ENCODE measurements at places on chromosomes 7 and 10.

GRCh38 chr10:75720157-75720556 lies 288.7 kb downstream of the LRMDA start:
- DNase-seq: no peak

- DNase-seq: no peak
Measured at GRCh38 chr7:52726986-52727385, 308.4 kb upstream of the POM121L12 start.

DNA sequence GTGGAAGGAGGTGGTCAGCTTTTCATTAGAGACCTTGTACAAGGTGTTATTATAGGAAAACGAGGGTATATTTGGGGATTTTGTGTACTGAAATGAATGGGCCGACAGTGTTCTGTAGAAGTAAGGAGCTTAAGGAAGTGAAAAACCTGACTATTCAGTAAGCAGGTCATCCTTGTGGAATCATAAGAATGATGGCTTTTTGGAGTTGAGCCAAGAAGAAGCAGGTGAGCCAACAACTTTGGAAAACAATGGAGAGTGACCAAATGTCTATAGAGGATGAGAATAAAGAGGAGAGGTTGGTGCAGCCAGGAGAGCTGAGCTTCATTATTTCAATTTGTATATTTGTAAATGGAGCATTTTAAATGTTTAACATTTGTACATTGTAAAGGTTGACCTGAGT lies 595.7 kb downstream of the CCSER2 start:
- no peak for DNase-seq

GRCh38 chr10:102009801-102010425 lies 46.1 kb downstream of the ARMH3 start:
- DNase-seq: no peak

GRCh38 chr7:41247143-41247865 lies 455.6 kb downstream of the INHBA start:
- DNase-seq: no peak

DNA sequence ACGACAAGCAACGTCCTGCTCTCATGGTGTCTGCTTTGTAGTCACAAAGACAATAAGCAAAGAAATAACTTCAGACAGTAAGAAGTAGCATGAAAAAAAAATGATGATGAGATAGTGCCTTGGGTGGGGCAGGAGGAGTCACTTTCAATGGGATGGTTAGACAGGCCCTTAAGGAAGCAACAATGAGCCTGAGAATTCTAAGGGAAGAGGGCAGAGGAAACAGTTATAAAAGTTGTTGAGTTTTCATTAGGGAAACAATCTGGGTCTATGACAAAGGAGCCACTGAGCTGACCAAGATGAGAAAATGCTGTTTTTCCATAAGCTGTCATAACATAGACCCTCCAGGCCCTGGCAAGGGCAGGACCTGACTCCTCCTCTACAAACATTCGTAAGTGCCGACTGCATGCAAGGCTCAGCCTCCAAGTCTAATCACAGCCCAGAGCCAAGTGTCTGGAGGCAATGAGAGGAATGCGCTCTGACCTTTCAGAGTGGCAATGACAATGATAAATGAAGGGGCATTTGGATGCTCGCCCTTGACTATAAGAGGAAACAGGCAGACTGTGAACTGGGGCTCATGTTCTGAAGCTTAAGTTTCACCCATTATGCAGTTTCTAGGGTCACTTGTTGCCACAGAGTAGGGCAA lies 43.7 kb downstream of the PPP1R3C start:
- DNase-seq: no peak

DNA sequence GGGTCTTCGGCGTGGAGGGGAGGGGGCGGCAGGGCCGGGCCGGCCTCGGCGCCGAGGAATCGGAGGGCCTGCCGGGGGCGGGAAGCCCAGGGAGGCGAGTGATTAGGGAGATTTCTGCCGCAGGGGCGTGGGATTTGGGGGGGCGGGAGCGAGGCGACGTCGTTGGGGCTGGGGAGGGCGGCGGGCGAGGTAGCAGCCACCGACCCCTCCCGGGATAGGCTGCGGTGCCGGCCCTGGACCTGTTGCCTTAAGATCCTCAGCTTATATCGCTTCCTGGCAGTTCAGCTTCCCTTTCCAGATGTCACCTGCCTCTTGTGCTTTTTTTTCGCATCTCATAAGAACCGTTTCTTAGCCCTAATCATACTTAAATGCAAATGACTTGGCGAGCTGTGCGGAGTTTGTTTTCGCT lies 655 bp downstream of the LMTK2 start:
- DNase-seq: no peak

DNA sequence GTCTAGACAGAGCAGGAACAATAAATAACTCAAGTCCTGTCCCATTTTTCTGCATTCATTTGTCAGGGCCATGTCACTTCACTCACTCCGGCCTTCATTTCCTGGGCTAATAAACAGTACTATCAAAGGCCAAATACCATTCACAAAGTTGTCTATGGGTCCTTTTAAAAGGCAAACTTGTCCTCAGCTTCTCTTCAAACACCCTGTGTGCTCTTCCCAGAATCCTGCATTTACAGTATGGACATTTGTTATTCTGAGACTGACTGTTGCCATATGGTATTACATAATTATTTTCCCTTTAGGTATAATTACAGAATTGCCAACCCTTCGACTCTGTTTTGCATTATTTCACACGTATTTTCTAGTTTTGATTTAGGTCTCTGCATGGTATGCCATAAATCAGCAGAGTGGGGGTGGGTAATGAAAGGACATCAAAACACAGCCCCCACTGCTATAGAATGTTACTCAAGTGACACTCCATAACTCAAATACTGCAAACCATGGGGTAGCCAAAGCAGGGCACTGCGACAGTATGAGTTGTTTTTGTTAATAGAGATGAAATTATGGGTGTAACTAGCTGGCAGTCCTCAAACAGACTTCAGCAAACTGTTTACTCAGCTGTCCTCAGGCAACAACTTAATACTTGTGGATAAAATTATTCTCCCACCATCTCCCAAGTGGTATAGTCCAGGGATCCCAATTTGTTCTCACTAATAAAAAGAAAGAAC lies 183.7 kb downstream of the TRIL start:
- DNase-seq: no peak

- DNase-seq: no peak
Measured at GRCh38 chr7:1725766-1726630, 55.9 kb downstream of the ELFN1 start.

DNA sequence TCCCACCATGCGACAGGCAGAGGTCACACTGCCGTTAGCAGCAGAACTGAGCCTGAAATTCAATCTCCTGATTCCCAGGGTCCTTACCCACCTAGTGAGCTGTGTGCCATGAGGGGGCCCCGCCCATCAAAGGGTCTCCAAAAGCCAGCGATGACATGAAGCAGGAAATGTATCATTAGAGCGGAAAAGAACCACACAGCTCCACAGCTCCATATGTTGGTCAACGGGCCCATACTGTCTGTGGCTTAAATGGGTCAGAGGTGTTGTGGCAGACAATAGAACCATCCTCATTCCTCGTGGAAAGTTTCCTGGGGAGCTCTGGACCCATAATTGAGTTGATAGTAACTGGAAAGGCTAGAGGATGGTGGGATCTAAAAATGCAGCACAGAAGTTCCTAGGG lies 68.1 kb upstream of the PODXL start:
- DNase-seq: no peak

- no peak for DNase-seq
Measured at GRCh38 chr10:106401161-106401560, 763.3 kb downstream of the SORCS1 start.

- no peak for DNase-seq
Measured at GRCh38 chr10:97714401-97715258, 1.1 kb downstream of the MARVELD1 start.

DNA sequence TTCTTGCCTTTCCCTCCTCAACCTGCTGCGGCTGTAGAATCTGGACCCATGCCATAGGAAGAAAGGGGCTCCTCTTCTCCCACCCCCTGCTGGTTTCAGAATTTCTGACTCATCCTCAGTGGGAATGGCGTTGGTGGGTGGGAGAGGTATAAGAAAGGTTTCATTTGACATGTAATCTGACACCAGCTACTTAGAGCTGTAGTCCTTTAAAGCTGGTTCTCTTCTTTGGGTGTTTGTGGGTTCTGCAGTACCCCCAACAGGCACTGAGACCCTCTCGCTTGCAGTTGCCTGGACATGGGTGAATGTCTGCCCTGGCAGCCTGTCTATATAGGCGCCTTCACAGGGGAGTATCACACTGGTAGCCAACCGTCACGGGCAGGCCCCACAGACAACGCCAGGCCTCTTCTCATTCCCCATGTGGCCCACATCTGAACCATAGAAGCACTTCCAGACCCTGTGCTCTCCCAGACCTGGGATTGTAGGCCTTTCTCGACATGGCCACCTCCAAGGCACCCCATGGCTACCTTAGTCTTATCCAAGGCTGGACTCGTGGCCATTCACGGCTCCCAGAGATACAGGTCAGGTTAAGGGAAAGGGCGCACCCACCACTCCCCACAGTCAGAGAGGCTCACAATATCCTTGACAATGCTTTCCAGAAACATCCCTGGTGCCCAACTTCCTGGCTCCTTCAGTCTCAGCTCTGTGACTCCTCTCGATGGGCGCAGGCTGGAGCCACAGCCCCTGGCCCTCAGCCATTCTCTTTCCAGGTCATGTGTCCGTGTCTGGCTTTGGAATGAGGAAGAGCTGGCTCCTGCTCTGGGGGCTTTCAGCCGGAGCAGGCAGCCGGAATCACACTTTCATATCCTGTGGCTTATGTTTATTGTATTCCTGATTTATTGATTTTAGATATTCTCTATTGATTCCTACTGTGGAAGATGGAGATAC lies 17.5 kb downstream of the ZNF862 start:
- DNase-seq: no peak

GRCh38 chr10:119477444-119477843 lies 65.1 kb downstream of the RGS10 start:
- DNase-seq: no peak

- no peak for DNase-seq
Measured at GRCh38 chr10:104057717-104058116, 28.0 kb downstream of the COL17A1 start.

DNA sequence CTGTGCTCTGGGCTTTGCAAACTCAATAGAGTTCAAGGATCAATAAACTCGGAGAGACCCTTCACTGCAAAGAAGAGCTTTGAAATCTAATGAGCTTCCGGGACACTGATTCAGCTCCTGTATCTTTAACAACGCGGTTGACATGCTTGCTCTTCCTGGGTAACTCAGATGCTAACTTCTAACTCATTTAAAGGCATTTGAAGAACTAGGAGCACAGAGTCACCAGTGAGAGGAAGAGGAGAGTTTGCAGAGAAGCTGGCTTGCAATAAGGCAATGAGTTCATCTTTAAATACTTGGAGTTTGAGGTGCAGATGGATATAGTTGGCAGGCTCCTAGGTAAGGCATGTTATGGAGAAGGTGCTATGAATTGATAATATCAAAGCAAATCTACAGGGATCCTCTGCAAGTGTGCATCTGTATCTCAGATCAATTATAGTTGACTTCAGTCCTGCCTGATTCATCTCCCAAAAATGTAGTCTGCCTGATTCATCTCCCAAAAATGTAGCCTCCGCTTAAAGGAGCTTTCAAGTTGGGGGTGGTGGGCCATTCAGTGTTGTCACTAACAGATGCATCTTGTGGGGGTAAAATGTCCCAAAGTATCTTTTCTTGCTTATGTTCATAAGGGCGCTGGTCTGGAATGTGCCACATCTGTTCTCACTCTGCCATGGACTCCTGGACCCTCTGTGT lies 182.5 kb upstream of the PRSS58 start:
- no peak for DNase-seq

GRCh38 chr7:39615350-39615975 lies 7.9 kb upstream of the RALA start:
- no peak for DNase-seq

GRCh38 chr10:124523901-124524300 lies 62.3 kb downstream of the LHPP start:
- no peak for DNase-seq

GRCh38 chr10:8283986-8284385 lies 229.5 kb downstream of the GATA3 start:
- no peak for DNase-seq

DNA sequence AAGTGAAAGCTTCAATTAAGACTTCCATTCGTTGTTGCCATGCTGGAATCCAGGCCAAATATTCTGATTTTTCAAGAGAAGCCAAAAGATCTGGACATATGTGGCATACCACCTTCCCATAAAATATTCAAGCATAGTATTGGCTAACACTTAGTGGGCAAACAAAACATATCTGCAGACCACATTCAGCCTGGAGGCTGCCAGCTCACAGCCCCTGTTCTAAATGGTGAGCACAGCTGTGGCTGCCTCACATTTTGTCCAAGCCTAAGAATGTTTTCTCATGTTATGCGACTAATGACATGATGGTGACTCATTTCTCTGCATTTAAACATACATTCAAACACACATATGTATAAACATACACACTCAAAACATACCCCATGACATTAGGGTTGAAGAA lies 10.6 kb upstream of the CALU start:
- DNase-seq: no peak

DNA sequence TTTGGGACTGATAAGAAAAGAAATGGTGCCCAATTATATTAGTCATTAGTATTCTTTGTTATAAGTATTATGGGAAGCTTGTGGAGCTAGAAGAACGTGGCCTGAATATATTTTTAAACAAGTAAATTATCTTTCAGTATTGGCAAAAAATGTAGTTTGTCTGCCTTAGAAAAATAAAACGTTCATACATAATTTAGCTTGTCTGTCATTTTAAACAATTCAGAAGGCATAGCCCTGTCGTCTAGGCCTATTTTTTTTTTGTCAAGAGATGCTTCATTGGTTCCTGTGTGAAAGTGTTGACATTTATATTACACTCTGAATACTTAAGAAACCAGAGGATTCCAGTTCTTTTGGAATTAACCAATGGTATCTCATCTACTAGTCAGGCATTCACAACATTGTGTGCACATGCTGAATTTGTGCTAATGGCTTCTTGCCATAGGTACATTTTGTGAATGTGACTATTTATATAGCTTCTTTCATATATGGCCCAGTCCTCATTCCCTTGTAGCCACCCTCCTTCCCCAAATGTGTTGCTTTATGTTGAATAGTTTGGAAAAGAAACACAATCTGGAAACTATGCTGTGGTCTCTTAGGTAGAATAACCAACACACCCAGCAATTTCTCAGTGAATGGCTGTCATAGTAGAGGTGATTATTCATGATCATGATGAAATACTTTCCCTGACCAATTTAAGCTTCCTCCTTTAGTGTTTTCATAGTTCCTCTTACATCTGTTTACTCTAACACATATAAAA lies 435.8 kb downstream of the EXOC4 start:
- DNase-seq: no peak

DNA sequence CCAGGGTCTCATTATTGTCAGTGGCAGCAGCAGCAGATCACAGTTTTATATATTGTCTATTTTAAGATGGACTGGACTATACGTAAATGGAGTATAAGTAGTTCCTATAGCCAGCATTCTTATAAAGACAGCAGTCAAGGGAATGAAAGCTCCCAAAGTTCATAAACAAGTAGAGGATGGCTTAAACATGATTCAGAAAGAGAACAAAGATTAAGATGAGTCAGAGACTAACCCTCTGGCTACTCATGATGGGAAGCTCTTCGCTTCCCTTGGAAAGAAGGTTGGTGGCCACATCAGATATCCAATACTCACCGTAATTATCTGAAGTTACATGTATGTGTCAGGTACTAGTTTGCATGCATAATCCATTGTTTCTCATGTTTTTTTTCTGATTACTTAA lies 277.0 kb downstream of the INHBA start:
- no peak for DNase-seq

Data from stimulated activated CD4-positive, alpha-beta T cell treated with anti-CD3 and anti-CD28 coated beads, Interleukin-12 subunit alpha, Interleukin-12 subunit beta, amount 100 ng/mL, for 4 hours (primary cell).